ENCODE measurements at places on chromosomes 4 and X.

DNA sequence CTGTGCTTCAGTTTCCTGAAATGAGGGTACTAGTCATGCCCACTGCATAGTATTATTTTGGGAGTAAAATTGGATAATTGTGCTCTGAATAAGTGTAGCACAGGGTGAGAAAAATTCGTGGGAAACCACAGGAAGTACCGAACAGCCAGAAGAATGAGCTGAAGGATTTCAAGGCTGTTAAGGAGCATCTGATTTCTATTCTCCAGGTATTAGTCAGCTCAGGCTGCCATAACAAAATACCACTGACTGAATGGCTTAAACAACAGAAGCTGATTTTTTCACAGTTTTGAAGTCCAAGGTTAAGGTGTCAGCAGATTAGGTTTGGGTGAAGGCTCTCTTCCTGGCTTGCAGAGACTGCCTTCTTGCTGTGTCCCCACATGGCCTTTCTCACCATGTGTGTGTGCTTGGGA, 41.9 kb downstream of the WWC2 start:
- no peak overlapping the region for H3K27ac ChIP-seq
- H3K4me1 ChIP-seq = no peaks in the 10 kb centered on the region
- no peak for DNase-seq
- no peak overlapping the region for H3K4me3 ChIP-seq

DNA sequence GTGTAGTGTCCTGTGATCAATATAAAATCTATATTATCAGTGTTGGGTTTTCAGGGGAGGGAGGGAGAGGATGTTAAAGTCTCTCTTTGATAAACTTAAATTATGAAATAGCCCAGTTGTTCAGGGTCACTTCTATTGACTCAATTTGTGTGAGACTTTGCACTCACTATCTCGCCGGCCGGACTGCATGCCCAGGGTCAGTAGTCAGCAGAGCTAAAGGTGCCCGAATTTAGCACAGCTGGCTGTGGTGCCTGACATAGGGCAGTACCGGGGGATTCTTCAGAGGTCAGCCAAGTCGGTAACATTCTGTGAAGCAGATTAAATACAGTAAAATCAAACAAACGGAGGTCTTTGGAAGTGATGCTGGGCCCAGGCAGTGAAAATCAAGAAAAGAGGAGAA, 19.2 kb downstream of the GABRQ start:
- H3K27me3 ChIP-seq = no peaks in the 10 kb centered on the region
- no peaks in the 10 kb centered on the region for H3K36me3 ChIP-seq
- no peak overlapping the region for H3K27ac ChIP-seq
- H3K4me1 ChIP-seq = no peaks in the 10 kb centered on the region

DNA sequence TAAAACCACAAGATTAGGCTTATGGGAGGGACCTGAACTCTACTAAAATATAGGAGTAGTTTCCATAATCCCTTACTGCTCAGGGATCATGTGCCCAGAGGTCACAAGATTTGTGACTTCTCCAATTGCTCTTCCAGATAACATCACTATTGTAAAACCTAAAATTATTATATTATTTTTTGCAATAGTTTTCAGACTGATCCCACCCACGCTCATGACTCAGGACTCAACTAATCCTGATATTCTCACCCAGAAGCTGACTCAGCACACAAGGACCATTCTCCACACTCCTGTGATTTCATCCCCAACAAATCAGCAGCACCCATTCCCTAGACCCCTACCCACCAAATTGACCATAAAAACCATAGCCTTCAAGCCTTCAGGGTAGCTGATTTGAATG, 24.0 kb upstream of the RPL34 start:
- no peaks in the 10 kb centered on the region for H3K27me3 ChIP-seq
- H3K27ac ChIP-seq = no peak overlapping the region
- H3K4me3 ChIP-seq = no peak overlapping the region

DNA sequence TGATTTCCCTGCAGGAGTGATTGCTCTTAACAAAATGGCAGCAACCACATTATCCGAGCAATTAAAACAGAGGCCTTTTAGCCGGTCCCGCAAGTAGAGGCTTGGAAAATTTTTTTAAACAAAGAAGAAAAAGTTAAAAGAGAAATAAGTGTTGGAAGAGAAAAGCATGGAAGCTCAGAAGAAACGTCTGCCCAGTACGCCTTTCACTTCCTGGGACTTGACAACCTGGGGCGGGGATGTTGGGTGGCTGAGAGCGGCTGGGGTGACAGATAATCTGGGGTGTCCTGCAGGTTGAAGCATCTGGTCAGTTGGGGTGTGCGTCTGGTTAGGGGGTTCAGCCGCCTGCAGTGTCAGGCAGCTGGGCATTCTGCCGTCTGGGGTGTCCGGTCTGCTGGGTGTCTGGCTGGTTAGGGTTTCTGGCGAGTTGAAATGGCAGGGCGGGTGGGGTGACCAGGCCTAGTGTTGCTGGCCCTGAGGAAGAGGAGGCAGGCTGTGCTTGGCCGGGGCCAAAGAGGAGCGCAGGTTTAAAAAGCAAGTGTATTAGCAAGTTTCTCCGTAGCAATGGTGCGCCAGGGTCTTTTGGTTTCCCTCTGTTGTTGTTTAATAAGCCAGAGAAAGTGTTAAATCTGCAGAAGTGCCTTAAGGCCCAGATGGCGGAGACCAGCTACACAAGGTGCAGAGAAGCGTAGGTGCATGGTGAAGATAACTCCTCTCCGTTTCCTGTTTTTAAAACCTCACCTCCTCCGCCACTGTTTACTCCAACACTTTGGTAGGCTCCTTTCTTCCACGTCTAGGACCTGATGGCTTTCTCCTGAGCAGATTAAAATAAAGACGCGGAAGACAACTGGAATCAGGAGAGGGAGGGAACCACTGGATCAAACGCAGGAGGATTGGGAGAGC, 5.6 kb downstream of the HAND2 start:
- no peaks in the 10 kb centered on the region for H3K36me3 ChIP-seq
- no peak overlapping the region for H3K4me3 ChIP-seq
- H3K27me3 ChIP-seq = no peaks in the 10 kb centered on the region

- H3K4me3 ChIP-seq = no peak overlapping the region
- DNase-seq = no peak
- H3K4me1 ChIP-seq = no peaks in the 10 kb centered on the region
- H3K36me3 ChIP-seq = no peaks in the 10 kb centered on the region
- H3K27ac ChIP-seq = no peak overlapping the region
- H3K27me3 ChIP-seq = no peaks in the 10 kb centered on the region
Measured at GRCh38 chrX:115560211-115560977, 580 bp upstream of the PLS3 start.

DNA sequence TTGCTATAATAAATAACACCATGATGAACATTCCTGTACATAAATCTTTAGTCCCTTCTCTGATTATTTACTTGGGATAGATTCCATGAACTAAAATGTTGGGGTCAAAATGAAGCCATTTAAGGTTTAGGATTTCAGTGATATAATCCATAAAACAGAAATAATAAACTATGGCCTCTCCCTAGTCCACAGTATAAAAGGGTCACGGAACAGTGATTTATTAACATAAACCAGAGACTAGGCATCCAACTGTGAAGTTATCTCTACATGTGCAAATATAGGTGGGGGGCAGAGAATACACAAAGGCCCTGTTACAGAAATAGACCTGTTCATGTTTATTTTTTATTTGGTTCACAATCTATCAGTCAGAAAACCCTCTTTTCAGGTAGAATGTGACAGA, 499.1 kb upstream of the SLIT2 start:
- no peaks in the 10 kb centered on the region for H3K36me3 ChIP-seq
- H3K27ac ChIP-seq = no peak overlapping the region
- H3K4me3 ChIP-seq = no peak overlapping the region

DNA sequence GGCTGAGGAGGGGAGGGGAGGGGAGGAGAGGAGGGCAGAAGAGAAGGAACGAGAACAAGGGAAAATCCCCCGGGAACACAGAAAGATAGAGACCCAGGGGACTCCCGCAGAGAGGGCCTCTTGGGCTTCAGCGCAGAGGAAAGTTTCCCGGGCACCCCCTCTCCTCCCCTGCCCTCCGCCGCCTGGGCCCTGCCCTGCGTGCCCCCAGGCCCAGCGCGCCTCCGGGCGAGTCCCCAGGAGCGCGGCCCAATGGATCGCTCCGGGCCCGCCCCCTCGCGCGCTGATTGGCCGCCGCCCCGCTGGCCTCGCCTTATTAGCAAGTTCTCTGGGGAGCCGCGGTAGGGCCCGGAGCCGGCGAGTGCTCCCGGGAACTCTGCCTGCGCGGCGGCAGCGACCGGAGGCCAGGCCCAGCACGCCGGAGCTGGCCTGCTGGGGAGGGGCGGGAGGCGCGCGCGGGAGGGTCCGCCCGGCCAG, at the start of gene MSX1:
Gene MSX1, plus strand, starts transcription at position 341 of the 474 bp plus-strand sequence. CDS start 235 bp downstream, outside the sequence.
- no peaks in the 10 kb centered on the region for H3K27me3 ChIP-seq
- H3K27ac ChIP-seq = no peak within 1 kb of the TSS
- H3K4me3 ChIP-seq = peak within 1 kb of the TSS; percentile 74
- H3K36me3 ChIP-seq = no peaks in the 10 kb centered on the region
- peak; percentile 90 for DNase-seq

DNA sequence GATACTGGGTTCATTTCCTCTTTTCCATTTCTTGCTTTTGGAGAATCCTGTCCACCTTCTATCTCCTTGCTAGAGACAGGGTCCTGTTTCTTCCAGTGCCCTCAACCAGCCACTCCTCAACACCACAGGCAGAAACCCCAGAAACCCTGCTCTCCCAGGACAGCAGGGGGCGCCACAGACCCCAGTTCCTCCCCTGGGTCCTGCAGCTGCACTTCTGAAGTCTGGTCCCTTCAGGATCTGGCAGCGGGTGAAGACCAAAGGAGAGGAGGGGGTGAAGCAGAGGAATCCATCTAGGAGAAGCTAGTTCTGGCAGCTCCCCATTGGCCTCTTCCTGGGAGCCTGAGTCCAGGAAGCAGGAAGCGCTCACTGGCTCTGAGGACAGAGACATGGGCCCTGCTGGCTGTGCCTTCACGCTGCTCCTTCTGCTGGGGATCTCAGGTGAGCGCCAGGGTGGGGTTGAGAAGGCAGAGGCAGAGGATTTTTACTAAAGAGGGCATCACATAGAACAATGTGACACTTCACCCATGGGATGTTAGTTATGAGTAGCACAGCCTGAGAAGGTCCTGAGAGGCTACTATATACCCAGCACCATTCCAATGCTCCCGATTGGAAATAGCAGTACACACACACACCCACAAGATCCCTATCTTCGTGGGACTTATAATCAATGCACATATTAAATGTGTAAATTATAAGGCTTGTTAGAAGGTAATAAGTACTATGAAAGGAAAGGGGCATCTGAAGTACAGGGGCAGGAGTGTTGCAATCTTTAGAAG, at the start of gene PRSS48:
Gene PRSS48, plus strand, starts transcription at position 375 of the 776 bp plus-strand sequence. Its CDS starts 12 bp downstream, at position 387.
- H3K4me1 ChIP-seq = no peaks in the 10 kb centered on the region
- H3K36me3 ChIP-seq = no peaks in the 10 kb centered on the region
- peak; percentile 88 for DNase-seq

DNA sequence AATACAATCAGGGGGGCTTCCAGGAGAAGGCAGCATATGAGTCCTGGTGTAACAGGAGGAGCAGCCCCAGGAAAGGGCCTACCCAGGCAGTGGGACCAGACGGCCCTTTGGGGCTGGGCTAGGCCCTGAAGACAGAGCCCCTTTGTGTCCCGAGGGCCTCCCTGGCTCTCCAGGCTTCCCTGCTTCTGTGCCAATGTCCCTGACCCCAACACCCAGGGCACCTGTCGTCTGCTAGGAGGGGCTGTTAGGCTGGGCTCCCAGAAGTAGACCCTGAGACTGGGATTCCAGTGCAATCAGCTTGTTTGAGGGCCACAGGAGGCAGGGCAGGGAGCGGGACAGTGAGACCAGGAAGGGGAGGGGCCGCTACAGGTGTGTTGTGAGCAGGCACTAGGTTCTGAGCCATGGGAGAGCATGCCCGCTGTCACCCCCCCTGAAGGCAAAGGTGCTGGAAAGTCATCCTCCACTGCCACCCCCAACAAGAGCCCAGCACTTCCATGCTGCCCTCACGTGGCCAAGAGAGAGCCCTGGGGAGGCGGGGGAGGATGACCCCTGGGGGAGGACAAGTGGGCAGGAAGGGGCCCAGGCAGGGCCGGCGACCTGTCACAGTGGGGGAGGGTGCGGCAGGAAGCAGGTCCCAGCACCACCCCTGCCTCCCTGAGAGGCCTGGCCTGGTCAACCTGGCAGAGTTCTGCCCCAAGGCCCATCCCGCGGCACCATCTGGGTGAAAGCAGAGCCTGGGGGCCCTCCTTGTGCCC, 64.8 kb downstream of the ADRA2C start:
- DNase-seq = no peak
- no peaks in the 10 kb centered on the region for H3K27me3 ChIP-seq

DNA sequence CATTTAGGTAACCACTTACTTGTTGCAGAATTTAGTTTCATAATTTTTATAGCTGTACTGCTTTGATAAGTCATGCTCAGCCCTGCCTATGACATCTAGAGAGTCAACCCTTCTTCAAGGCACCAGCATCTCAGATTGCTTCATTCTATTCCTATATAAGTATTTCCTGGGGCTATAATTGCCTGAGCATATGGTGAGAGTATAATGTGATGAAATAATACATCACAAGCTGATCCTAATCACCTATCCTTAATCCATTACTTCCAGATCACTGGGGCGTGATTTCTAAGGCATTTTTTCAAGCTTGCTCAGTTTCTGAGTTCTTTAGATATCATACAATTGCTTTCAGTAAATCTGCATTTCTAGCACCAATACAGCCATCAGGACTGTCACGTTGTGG, 200.0 kb upstream of the NPY2R start:
- H3K27ac ChIP-seq = no peak overlapping the region
- H3K36me3 ChIP-seq = no peaks in the 10 kb centered on the region
- H3K27me3 ChIP-seq = no peaks in the 10 kb centered on the region
- DNase-seq = no peak
- peaks cover 5% of the 10 kb centered on the region for H3K4me1 ChIP-seq

GRCh38 chr4:81152839-81153713, 61.9 kb downstream of the PRKG2 start:
- no peak overlapping the region for H3K4me3 ChIP-seq
- no peaks in the 10 kb centered on the region for H3K27me3 ChIP-seq
- H3K4me1 ChIP-seq = no peaks in the 10 kb centered on the region

DNA sequence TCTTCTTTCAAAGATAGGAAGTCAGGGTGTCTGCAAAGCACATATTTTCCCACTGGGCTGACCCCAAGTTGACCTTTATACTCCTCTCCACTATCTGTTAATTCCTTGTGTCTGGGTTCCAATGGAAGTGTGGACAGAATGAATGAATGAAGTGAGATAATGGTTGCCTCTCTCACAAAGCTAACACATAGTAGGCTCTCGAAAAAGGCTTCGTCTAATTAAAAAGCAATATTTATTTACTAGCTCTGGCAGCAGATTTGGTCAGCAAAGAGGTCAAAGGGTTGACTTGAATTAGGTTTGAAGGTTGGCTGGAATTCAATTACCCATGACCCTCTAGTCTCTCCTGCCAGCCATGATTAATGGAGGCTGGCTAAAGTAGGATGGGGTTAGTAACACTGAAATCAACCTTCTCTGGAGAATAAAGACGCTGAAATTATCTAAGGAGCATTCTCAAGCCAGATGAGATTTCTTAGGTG, 280.3 kb upstream of the KLF3 start:
- no peaks in the 10 kb centered on the region for H3K36me3 ChIP-seq
- no peak overlapping the region for H3K4me3 ChIP-seq
- no peak for DNase-seq

GRCh38 chrX:46873746-46874145, 36.9 kb downstream of the RP2 start:
- H3K36me3 ChIP-seq = no peaks in the 10 kb centered on the region
- no peak for DNase-seq
- H3K27ac ChIP-seq = no peak overlapping the region
- no peaks in the 10 kb centered on the region for H3K4me1 ChIP-seq
- H3K27me3 ChIP-seq = no peaks in the 10 kb centered on the region

GRCh38 chrX:25599061-25599460, 539.1 kb upstream of the MAGEB18 start:
- no peak overlapping the region for H3K27ac ChIP-seq
- H3K4me1 ChIP-seq = no peaks in the 10 kb centered on the region
- no peaks in the 10 kb centered on the region for H3K36me3 ChIP-seq
- H3K4me3 ChIP-seq = no peak overlapping the region

Data from Karpas-422 (cell line).